ENCODE measurements at places on chromosomes 16 and 17.

- DNase-seq = peak; percentile 7
These were observed 13.7 kb upstream of the CNGB1 start for GRCh38 chr16:57984443-57985203.

- DNase-seq = peak; percentile 57
These were observed at the start of gene SLC43A2 for GRCh38 chr17:1627982-1628855. SLC43A2 (minus strand) TSS chr17:1628834; CDS start chr17:1627874, 960 bp downstream.

DNA sequence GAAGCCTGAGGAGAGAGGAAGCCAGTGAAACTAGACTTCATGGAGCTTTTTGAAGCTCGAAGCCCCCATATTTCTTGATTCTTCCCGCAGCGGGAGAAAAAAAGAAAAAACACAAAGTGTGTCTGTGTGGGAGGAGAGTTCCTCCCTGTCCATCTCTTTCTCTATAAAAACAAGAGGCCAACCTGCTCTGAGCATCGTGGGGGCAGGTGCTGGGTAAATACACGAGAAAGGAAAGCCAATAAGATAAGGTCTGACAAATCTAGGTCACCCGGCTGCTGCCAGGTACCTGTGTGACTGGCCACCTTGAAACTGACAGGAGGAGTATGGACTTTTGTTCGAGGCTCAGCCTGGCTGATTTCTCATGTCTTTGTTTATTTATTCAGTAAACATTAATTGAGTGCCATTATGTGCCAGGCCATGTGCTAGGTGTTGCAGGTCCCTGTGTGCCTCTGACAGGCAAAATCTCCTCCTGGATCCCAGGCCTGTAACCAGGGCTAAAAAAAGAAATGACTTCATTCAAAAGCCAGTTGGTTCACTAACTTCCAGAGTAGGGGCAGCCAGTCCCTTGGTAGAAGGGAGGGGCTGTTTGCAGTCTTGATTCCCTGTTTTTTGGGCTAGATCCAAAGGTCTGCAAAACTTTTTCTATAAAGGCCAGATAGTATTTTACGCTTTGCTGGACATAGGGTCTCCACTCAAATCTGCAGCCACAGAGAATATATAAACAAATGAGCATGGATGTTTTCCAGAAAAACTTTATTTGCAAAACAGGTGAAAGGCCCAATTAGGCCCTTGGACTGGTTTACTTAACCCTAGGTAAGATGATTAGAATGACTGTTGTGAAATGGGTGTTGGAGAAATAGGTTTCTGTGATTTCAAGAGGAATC, 35.6 kb downstream of the YPEL2 start:
- DNase-seq = peak; percentile 25

- DNase-seq = no peak
These were observed 31.8 kb downstream of the CEP95 start for GRCh38 chr17:64538508-64539130.

- DNase-seq = no peak
These were observed 432.0 kb downstream of the SLC39A11 start for GRCh38 chr17:72660274-72661115.

GRCh38 chr17:7982173-7982572, 20.2 kb upstream of the GUCY2D start:
- DNase-seq = peak; percentile 72

- DNase-seq = no peak
These were observed 3.8 kb upstream of the SNX20 start for GRCh38 chr16:50684823-50685461.

- no peak for DNase-seq
These were observed 40.0 kb upstream of the ABCA10 start for GRCh38 chr17:69268543-69269014.

DNA sequence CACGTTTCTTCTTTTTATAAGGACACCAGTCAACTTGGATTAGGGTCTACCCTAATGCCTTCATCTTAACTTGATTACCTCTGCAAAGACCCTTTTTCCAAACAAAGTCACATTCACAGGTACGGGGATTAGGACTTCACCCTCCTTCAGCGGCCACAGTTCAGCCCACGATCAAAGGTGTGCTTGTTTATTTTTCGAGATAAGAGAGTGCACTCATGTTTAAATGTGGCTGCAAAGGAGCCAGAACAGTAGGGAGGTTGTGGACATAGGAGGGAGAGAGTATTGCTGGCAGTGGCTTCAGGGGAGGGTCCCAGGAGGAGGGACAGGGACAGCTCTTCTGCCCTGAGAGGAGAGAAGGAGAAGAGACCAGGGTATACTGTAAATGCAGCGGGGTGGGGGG, 46.7 kb downstream of the MGAT5B start:
- DNase-seq = no peak

DNA sequence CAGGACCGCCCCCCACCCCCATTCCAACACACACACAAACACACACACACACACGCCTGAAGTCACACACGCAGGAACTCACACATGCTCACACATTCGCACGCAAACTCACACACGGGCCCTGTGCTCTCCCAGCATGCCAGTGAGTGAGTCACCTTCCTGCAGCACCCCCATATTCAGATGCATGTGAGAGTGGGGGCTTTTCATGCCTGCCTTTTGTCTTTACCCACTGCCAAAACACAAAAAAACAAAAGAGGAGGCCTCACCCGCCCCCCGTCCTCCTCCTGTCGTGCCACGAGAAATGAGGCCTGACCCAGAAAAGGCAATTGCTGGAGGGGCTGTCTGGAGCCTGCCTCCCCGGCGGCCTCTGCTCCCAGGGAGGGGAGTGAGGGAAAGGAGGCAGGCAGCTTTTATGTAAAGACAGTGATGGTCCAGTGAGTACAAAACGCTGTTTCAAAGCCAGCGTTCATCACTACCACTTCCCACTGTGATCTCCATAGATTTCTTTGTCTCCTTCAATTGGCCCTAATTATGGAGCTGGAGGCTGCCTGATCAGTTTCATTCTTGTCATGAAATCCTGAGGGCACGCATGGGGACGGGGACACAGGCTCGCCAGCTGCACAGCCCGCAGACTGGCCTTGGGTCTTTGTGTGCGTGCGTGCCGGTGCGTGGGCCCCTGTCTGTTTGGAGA, 29.5 kb upstream of the GSE1 start:
- peak; percentile 36 for DNase-seq

- peak; percentile 46 for DNase-seq
These were observed 15.4 kb upstream of the KATNB1 start for GRCh38 chr16:57720142-57720575.

DNA sequence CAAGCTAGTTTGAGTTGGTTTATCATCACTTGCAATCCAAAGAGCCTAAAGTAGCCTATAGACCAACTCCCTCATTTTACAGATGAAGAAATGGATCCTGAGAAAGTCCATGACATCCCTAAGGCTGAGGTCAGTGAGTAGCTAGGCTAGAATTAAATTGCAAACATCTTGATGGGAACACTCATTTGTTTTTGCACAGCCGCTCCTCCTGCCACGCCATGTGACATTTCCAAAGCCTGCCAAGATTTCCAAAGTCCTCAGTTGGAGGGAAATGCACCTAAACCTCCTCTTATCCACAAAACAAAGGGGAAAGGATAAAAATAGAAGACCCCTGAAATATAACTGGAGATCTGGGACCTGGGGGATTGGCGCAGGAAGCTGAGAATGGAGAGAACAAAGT, 15.0 kb downstream of the TMEM92 start:
- DNase-seq = peak; percentile 81
